Right renal pelvis (tissue), 4 donors: ENCODE measurements at places on chromosomes 5 and 9.

GRCh38 chr9:15521254-15521653 lies 10.5 kb upstream of the PSIP1 start:
- DNase-seq = no peak

DNA sequence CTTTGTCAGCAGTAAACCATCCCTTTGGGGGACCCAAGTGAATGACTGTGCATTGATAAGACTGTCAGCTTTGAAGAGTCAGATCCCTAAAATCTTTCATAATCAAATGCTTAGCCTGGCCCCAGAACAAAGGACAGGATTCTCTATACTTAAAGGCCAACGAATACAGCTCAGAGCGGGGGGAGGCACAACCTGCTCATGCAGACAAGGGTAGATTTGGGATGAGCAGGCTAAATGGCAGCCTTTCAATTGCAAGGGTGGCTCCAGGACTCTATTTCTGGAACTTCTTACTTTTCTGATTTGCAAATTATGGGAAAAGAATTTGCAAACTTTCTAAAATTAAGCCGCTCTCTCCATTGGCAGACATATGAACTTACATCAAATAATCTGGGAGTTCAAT lies 66.4 kb downstream of the ELL2 start:
- DNase-seq = no peak

DNA sequence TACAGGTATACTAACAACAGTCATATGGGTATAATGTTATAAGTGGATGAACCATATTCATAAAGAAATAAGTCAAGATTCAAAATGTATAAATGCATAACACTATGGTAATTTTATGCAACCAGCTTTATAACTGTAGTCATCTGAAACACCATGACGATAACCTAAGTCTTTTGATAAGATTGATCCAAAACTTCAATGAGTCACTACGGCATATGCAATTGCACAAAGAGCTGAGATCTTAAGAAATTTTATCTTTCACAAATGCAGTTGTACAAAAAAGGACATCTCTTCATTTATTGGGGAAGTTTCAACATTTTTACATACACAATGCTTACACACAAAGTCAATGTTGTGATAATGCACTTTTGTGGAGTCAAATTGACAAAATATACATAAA lies 20.3 kb downstream of the FAM81B start:
- no peak for DNase-seq

DNA sequence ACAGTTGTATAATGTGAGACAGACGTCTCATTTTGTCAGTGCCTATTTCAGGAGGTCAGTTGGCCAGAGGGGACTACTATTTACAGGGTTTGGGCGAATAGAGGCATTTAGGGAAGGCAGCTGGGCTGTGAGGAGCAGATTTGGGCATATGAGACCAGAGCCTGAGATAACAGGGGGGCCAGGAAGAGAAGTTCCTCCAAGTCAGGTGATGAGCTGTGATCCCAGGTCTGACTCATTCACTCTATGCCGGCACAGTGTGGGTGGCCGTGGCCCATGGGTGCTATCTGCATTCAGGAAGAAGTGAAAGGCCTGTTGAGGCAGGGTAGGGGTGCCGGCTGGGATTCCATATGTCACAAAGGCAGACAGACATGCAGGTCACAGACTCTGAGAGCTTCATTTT lies 142.8 kb downstream of the PDZD2 start:
- DNase-seq = no peak

- DNase-seq = no peak
These were observed at the start of gene REEP2 for GRCh38 chr5:138438724-138439476. TSS of gene REEP2 (plus strand) at chr5:138439057. CDS start at chr5:138439209, 152 bp downstream.

DNA sequence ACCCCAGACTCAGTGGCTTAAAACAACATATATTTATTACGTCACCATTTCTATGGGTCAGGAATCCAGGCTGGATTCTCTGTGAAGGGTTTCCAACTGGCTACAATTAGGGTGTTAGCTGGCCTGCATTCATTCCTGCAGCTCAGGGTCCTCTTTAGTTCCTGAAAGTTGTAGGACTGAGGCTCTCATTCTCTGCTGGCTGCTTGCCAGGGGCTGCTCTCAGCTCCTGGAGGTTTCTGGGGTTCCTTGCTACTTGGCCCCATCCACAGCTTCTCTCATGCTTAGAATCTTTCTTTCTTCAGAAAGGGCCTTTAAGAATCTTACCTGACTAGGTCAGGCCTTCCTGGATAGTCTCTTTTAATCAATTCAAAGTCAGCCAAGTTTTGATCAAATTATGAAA lies 424.6 kb downstream of the GADD45G start:
- no peak for DNase-seq

DNA sequence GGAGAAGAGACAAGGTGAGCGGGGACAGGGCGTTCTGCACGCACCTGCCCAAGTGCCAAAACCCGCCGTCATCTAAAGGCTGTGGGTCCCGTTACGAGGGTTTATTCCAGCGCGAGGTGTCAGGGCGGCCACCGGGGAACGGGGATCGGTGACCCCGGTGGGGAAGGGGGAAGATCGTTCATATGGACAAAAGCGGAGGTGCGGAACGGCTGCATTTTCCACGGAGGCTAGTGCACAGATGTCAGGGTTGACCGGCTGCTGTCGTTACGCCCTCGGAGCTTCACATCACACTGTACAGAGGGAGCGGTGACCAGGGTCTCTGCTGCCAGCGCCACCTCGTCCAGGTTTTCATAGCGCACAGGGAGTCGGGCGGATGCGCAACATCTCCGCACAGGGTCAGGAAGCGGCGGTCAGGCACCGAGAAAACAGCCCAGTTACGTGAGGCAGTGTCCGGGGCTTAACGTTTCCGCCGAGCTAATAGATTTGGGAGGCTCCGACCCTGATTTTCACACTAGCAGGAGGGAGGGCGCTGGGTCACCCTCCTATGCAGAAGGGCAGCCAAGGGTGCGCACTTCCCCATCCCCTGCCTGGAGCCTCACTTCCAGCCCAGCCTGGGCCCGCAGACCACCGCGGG lies 13.5 kb downstream of the BTNL9 start:
- DNase-seq = no peak

GRCh38 chr5:137600721-137601360 lies 101.7 kb upstream of the SPOCK1 start:
- no peak for DNase-seq

GRCh38 chr5:60671899-60672692 lies 27.9 kb downstream of the DEPDC1B start:
- no peak for DNase-seq

GRCh38 chr5:64688965-64689364 lies 1.3 kb upstream of the SHISAL2B start:
- DNase-seq = no peak

DNA sequence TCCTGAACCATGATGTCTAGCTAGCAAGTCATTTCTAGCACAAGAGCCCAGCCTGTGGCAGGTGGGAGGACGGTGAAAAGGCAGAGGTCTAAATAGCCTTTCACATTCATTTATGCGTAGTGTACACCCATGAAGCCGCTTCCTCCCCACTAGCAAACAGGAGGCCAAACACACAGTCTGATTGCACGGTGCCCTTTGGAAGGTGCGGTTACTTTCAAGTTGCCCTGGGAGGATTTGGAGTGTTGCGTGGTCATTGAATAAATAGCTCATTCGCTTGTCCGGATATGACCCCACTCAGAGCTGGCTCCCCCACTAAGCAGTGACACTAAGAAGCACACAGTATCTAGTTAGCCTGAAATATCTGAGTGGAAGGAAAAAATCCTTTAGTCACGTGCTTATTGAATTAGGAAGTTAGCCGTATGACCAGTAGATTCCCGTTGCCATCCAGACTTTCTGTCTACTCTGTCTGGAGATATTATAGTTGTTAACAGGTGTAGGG lies 664 bp upstream of the ARSB start:
- DNase-seq = no peak

- DNase-seq = no peak
These were observed 70.6 kb downstream of the SPIN1 start for GRCh38 chr9:88458716-88459465.

GRCh38 chr9:27766073-27766835 lies 193.0 kb upstream of the C9orf72 start:
- DNase-seq = no peak

DNA sequence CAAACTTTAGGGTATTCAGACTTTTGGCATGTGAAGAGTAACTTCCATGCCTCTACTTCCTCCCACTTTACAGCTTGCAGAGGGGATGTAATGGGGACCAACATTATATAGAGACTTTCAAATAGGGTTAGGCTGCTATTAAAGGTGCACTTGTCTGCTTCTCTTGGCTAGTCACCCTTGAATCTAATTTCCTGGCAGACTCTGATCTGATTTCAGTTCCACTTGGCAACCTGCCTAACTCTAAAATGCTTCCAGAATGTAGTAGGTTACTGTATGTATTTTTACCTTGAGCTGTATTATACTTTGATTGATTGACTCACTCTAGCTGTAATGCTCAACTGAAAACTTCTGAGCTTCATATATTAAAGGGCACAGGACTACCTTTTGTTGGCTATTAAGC lies 693.4 kb downstream of the KCTD16 start:
- peak; percentile 29 for DNase-seq

GRCh38 chr9:69542942-69543704 lies 129.0 kb downstream of the APBA1 start:
- no peak for DNase-seq

DNA sequence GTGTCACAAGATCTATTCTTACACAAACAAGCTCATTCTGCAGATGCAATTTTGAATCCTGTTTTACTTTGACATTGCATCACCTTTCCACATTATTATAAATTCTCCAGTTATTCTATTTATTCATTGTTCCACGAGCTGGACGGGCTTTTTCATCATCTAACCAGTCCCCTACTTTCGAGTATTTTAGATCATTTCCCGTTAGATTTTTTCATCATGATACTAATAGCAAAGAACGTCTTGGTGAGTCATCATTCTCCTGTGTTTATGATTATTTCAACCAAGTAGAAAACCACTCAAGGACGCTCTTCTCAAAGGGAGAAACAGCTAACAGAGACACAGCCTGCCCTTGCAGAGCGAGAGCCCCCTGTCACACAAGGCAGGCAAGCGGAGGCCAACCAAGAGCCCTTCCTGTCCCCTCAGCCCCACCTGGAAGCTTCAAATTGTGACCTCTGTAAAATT lies 15.1 kb downstream of the BBLN start:
- no peak for DNase-seq

DNA sequence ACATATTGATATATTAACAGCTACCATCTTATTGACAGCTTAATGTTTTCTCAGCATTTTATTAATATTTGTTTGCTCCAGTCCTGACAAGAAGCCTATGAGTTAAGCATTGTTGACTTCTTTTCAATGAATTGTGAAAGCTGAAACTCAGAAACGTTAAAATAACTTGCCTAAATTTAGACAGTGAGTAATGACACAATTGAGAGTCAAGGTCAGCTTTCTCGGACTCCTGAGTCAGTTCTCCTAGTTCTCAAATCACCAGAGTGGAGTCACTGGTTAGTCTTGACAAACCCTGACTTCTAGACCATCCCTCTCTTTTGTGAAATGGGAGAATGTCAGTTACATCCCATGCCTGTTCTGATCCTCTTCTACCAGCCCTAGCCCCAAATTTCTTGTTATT lies 222.7 kb upstream of the ACO1 start:
- no peak for DNase-seq

DNA sequence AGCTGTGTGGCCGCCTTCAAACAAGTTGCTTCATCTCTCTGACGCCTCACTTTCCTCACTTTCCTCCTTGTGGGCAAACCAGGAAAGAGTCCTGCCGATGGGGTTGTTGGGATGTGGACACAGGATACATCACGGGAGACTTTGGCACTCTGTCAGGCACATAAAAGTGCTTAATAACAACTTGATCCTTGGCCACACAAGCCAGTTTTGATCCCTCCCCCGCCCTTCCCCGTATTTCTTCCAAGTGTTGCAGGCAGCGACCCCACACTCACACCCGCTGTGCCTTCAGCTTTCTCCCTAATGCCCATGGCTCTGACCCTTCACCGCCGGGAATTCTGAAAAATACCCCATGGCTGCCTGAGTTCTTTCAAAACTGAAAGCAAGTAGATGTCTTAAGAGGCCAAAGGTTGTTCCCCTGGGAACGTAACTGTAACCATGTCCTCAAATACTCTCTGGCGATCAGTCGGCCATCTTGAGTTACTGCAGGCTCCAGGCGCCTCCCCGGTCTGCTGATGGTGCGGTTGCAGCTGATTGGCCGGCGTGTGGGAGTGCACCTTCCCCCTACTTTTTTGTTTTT lies 59.8 kb downstream of the ARHGEF37 start:
- no peak for DNase-seq

- DNase-seq = no peak
These were observed 349.7 kb upstream of the RFX3 start for GRCh38 chr9:3875361-3876132.

DNA sequence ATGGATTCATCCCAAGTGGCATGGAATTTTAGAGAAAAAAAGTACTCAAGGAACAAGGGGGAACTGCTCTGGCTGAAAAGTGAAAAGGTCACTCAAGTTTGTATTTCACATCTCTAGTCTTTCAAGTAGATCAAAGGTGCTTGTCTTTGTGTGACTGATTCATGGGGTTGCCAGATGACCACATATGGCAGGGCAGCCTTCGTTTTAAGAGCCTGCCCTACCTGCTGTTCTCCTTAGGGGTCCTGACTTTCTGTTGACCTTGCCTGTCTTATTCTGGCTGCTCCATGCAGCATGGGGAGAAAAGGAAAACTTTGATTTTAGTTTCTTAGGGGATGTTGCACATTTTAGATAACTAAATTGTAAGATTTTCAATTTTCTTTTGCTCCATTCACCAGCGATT lies 877.7 kb downstream of the TLE1 start:
- DNase-seq = no peak

DNA sequence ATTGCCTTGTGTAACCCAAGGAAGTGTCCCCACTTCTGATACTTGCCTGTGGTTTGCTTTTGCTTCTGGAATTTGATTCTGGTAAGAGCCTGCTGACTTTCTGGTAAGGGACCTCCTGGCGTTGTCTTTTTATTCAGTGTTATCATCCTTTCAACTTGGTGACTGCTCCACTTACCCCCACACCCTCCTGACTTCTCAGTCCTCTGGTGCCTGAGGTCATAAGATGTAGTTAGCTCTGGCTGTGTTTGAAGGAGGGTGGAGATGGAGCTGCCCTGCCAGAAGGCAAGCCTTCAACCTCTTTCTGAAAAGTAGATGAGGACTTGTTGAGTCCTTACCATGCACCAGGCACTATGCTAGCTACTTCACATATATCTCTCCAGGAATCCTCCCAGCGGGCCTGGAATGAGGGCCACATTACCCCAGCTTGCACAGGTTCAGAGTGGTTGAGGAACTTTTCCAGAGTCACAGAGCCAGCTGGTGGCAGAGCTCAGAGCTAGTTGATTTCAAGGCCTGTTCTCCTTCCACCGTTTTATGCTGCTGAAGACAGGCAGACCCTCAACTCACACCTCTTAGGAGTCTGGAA lies 45.2 kb upstream of the PITX1 start:
- no peak for DNase-seq

DNA sequence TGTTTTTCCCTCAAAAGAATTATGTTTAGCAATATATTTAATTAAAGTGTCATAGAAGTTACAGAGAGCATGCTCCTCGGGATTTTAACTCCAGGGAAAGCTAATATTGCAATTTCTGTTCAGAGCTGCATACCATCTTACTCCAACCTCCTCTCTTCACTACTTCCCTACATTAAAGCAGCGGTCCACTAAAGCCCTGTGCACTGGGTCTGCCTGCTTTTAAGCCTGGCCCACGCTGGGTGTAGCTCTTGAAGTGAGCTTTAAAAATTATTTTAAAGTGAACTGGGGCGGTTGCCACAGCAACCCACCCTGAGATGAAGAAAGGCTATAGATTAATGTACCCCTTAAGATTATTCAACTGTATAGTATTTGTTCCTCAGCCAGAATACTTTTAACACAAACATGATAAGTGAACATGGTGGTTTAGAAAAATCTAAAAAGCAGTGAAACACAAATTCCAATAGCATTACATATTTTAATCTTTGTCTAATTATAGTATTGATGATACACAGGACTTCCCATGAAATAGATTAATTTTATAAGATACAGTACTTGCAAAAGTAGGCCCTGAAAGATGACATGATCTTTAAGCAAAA lies 3.9 kb upstream of the MEF2C start:
- no peak for DNase-seq
